T-helper 1 cell (primary cell): ENCODE measurements at places on chromosomes 4 and X.

GRCh38 chr4:22686141-22686540, 6.6 kb upstream of the GBA3 start:
- DNase-seq: no peak

GRCh38 chr4:141153751-141154510, 20.7 kb upstream of the RNF150 start:
- no peak for DNase-seq

GRCh38 chrX:3351276-3351675, 4.8 kb upstream of the MXRA5 start:
- DNase-seq: no peak

- no peak for DNase-seq
Observed at GRCh38 chr4:156198511-156198910, 244.8 kb upstream of the CTSO start.

GRCh38 chr4:101199507-101200285, 147.6 kb downstream of the PPP3CA start:
- no peak for DNase-seq

GRCh38 chrX:17861489-17862011, 452 bp upstream of the RAI2 start:
- DNase-seq: no peak

GRCh38 chr4:4426511-4427120, 39.7 kb downstream of the NSG1 start:
- DNase-seq: no peak

DNA sequence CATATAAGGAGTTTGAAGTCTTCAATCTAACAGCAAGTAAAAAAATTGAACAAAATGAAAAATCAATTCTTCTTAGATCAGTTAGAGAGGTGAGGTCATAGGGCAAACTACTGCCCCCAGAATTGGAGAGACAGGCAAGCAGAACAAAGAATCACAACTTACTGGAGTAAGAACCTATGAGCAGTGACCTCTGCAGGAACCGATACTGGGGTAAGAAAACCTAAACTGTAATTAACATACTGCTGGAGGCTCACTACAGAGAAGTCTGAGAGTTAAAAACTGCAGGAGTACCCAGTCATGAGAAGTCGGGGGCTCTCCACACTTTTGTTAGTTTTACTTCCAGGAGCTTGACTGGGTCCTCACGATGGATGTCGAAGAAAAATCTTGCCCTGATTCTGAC, 16.0 kb downstream of the CLDN22 start:
- no peak for DNase-seq
